ENCODE measurements at places on chromosomes 2 and 18.

GRCh38 chr2:181516992-181517391 is 59.8 kb downstream of the ITGA4 start:
- no peak for DNase-seq

DNA sequence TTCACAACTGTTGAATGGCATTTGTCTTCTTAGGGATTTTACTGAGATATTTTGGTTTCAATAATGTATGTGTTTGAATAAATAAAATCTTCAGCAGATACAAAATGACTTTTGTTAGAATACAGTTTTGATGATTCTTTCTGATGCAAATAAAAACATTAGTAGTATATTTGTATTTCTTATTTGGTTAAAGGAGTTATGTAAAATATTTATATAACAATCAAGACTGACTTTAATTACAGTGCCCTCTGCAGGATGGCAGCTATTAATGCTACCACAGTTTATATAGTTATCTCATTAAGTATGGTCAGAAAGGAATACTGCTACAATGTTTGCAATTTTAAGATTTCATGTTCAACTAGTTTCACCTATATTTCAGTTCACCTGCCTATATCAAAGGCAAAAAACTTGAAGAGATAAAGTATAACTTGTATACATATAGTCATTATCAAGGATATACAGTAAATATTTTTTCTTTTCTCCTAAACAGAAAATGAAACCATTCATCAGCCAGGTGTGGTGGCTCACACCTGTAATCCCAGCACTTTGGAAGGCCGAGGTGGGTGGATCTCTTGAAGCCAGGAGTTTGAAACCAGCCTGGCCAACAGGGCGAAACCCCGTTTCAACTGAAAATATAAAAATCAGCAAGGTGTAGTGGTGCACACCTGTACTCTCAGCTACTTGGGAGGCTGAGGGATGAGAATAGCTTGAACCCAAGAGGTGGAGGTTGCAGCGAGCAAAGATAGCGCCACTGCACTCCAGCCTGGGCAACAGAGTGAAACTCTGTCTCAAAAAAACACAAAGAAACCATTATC is 19.8 kb downstream of the ARL5A start:
- no peak for DNase-seq

DNA sequence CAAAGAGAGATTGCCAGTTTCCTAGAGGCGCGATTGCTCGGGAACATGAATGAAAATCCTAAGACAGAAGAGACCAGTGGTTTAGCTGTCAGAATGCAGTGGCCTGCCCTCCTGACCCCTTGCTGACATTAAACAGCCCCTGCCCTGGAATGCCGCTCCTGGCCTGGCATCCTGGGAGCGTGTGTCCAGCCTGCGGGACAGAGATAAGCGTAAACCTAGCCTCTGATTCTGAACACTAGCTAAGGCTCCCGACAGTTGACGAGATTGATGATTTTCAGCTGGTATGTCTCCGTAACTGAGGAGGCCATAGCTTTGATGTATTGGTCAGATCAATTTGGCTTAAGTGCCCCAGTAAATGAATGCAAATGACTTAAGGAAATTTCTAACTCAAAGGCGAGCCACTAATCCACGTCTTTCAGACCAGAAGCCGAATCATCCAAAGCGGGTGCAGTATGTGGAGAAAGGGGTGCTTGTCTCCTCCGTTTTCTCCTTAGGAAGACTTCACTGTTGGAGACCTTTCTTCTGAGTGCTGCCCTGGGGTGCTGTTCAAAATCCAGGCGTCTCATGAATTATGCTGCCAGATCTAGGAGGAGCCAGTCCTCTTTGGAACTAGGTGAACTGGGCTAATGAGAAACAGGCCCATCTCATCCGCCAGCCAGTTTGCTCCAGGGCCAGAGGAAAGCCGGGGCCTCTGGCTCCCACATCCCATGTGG is 142.5 kb upstream of the L3MBTL4 start:
- DNase-seq: peak; percentile 73

GRCh38 chr2:152782171-152782570 is 63.8 kb downstream of the ARL6IP6 start:
- no peak for DNase-seq

DNA sequence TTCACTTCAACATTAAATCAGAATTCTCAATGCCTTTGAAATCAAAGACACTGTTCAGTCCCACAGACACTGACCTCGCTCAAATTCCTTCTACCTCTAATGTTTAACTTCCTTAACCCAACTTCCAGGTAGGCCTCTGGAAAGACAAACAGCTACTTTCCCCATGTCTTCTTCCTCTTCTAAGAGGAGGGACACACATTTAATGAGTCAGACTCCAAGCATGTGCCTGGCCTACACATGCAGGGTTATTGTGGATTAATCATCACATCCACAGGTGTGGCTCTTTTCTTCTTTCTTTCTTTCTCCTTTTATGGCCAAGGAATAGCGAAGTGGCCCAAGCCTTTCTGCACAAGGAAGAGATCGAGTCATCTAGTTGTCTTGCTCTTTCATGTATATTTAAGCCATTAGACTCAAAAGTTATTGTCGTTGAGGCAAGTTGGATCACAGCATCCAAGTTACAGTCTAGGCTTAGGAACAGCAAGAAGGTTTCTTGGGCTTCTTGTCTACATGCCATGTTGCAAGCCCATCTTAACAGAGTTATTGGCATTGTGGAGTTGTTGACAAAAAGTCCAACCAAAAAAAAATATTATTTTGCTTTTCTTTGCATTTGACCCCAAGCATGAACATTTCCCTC is 387.8 kb downstream of the IRS1 start:
- DNase-seq: no peak

DNA sequence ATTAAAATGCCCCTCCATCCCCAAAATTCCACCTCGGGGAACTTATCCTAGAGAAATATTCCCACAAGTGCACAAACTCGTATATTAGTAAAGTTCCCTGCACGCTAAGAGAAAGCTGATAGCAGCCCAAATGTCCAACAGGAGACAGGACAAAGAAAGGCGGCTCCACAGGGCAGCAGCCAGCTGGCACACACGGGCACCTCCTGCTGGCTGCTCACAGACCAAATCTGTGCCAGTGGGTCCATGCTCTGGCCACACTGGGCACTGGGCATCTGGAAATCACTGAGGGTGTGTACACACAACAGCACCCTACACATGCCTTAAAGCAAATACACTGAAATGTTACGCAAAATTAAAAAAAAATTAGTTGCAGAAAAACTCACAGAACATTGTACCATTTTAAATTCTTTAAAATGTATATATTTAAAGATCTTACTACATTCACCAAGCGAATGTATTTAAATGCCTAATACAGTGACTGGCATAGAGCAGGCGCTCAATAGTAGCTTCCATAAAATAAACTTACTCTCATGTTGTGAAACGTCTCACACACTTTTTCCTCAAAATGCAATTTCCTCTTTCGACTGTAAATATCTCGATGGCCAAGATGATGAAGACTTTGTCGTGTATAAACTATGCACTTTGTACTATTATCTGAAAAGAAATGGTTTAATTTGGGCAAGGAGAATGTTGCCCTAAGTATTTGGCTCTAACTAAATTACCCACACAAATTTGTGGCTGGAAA is 19.4 kb downstream of the ZNF516 start:
- DNase-seq: no peak

DNA sequence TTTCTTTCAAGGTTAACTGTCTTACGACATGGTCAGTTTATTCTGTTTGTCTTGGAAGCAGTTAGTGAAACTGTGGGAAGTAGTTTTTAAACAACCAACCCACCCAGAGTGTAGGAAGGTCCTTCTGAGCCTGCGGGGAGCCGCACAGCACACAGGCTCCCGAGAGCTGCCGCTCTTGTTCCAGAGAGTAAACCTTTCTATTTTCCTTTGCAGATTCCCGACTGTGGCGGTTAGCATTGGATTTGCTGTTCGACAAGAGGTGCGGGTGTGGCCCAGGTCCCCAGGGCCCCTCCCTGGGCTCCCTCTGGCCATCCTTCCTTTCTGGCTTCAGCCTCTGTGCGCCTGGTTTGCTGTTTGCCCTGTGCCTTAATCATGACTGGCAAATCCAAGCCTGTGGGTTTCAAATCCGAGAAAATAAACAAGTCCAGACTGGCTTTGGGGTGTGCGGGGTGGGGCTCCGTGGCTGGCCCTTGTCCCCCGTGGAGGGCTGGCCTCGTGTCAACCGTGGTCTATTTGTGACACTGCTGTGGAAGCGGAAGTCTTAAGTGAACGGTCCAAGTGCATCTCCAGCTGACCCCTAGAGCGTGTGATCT is 30.7 kb downstream of the IMPA2 start:
- DNase-seq: no peak

GRCh38 chr2:180630756-180631155 is 349.6 kb upstream of the UBE2E3 start:
- no peak for DNase-seq

DNA sequence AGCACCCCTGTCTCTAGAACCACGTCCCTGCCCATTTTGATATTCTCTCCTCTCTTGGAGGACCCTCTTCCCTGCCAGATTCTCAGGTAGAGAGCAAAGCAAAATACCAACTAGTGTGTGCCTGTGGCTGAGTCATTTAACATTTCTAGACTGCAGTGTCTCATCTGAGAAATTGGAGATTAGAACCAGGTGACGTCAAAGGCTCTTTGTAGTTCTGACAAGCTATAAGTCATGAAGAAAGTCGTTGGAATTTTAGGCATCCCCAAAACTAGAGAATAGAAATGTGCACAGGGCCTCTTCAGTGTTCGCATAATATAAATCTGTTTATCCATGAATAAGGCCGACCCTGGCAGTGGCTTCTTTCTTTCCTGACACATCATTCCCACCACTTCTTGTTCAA is 74.4 kb upstream of the TANC1 start:
- DNase-seq: no peak

- peak; percentile 22 for DNase-seq
Observed at GRCh38 chr2:19369341-19369955, 11.0 kb upstream of the OSR1 start.

All from eye (tissue), 1 donor.